Nucleus accumbens (tissue), 56 donors: ENCODE measurements at places on chromosomes 7 and 10.

DNA sequence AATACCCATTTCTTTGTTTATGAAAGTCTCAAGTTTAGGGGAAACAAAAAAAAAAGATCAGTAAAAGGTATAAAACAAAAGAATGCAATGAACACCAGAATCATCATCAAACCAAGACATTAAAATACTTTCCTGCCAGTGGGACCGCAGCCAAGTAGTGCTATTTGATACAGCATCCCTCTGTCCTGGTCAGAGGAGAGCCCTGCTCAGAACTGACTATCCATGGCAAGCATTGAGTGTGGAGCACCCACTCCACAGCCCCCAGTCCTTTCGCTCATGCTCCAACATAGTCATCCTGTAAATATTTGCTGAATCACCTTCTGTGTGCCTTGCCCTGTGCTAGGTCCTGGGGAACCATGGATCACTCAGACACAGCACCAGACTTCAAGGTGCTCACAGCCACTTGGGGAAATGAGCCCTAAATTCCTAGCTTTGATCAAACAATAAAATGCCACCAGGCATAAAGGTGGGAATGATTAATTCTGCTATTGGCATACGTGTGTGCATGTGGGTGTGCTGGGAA is 213.6 kb upstream of the TBX20 start:
- DNase-seq, result no peak

DNA sequence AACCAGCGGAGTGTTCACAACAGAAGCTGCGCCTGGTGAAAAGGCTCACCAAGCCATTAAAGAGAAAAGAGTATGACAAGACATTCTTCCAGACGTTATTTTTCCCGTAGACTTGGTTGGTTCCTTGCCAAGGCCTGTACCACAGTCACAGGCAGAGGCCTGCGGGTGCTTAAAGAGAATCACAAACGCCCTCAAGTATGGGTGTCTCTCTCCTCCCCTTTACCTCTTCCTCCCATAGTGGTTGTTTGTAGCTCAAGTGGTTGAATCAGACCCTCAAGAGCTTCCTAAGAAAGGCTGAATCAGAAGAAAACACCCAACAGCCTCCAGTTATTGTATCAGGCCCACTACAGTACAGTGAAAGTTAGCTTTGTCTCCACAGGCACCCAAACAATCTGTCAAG is 169.0 kb downstream of the CREB5 start:
- no peak for DNase-seq

- DNase-seq, result no peak
Measured at GRCh38 chr10:59517341-59517899, 155.1 kb upstream of the FAM13C start.

- no peak for DNase-seq
Measured at GRCh38 chr7:44772440-44772839, 23.8 kb downstream of the ZMIZ2 start.

- no peak for DNase-seq
Measured at GRCh38 chr7:50596484-50596883, 31.3 kb upstream of the DDC start.

DNA sequence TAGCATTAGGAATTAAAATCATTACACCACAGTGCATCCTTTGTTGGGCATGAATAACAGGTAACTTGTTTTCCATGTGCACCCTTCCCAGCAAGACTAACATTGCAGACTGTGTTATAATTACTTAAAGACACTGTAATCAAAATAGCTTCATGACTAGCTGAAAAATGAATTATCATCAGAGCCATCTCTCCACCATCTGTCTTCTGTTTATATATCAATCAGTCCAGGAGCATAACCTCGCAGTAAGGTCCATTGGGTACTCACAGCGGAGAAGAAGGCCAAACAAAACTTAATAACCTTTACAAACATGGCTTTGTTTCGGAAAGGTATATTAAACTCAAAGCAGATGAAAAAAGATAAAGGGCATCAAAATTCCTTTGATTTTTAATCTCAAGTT is 90.6 kb downstream of the ODAD2 start:
- DNase-seq, result no peak
